Astrocyte of the spinal cord (primary cell): ENCODE measurements at places on chromosomes 12 and 14.

GRCh38 chr14:64745511-64746091, 41.4 kb downstream of the PLEKHG3 start:
- DNase-seq, result peak; percentile 32

DNA sequence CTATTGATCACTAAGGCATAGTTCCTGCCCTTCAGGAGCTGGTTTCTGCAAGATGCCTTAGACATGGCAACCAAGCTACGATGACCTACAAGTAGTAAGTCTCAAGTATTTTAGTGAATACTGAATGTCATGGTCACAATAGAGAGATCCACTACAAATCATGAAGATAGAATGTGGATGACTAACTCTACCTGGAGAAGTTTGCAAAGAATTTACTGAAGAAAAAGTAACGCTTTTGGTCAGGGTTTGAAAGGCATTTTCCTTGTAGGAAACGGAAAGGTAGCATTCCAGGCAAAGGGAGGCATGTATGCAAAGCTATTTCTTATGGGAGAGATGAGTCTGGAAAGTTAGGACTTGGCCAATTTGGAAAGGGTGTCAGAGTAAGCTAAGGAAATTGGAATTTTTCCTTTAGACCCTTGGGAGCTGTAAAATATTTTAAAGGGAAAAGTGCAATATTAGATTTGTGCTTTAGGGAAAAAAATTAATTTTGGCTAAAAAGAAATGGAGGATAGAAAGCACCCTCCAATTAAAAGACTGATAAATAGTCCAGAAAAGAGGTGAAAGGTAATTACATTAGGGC, 377.5 kb downstream of the EGLN3 start:
- DNase-seq, result peak; percentile 22

- no peak for DNase-seq
These were observed 60.3 kb upstream of the VPS33A start for GRCh38 chr12:122326586-122326985.

GRCh38 chr12:124208489-124208888, 86.4 kb upstream of the RFLNA start:
- DNase-seq, result no peak

DNA sequence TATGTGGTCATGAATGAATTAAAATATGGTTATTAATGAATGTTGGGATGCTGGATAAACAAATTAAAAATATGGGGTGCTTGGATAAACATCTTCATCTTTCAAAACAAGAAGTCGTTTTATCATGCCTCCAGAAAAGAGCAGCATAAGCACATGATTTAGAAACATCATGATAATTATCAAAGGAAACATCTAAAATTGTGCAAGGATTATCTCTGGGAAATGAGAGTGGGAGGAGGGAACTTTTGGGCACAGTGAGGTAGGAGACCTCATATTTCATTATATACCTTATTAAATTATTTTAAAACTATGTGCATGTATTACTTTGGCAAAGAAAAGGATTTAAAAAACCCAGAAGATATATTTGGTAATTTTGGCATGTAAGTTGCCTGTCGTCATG, 8.9 kb downstream of the C3AR1 start:
- no peak for DNase-seq

DNA sequence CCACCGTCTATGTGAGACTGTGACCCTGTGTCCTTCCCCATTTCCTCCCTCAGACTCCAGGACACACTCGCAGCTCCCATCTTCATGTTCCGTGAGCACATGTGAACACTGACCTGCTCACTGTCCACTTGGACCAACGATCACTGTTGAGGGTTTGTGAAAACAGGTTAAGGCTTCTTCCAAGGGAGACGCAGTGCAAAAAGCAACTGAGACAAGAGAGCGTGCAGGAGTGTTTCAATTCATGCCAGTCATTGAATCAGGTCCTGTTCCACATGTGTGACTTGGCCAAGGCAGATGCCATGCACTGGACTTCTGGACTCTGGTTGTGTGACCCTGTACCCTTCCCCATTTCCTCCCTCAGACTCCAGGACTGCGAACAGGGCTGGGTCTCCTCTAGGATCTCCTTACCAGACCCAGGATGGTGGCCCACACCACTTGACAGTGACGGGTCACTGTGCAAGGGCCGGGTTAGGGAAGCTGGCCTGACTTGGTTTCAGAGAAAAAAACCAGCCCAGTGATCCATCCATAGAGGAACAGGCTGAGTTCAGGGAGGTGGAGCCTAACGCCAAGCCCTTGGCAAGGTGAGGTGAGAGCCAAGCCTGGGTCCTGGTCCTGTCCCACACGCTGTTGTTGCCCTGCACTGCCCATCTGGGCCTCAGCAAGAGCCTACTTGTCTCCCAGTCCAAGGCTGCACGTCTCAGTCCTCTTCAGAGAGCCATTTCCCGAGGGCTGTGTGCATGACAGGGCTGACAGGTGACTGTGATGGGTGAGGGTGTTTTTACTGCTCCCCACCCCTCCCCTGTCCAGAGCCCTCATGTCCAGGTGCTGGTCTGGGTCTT, 5.7 kb upstream of the KRT5 start:
- DNase-seq, result no peak

GRCh38 chr14:55877942-55878341, 240.3 kb upstream of the PELI2 start:
- DNase-seq, result no peak

DNA sequence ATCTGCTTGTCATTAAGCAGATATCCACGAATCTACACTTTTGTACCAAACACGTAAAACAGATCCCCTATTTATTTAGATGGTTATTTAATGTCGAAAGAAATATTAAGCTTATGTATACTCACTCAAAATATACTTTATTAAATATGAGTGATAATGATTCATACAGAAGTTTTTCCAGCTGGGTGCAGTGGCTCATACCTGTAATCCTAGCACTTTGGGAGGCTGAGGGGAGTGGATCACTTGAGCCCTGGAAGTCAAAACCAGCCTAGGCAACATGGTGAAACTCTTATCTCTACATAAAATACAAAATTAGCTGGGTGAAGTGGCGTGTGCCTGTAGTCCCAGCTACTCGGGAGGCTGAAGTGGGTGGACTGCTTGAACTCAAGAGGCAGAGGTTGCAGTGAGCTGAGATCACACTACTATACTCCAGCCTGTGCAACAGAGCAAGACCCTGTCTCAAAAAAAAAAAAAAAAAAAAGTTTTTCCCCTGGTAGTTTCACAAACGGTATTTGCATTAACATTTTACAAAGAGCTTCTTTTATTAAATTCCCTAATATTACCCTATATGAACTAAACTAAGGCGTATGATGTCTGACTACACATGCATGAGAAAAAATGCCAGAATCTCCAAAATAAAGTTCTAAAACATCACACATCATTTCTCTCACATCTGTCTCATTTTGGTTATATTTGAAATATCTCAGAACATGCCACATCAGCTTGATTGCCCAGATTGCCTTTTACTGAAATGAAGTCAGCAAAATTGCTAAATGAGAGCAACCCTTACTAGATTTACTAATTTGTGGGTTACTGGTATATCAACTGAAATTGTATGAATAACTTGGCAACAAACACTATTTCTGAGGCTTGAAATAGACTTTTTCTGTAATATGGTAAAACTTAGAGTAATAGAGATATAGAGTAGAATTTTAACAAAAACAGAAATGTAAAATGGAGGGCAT, 74.9 kb downstream of the PAWR start:
- DNase-seq, result no peak

GRCh38 chr12:4496145-4496838, 42.4 kb upstream of the RAD51AP1 start:
- no peak for DNase-seq

DNA sequence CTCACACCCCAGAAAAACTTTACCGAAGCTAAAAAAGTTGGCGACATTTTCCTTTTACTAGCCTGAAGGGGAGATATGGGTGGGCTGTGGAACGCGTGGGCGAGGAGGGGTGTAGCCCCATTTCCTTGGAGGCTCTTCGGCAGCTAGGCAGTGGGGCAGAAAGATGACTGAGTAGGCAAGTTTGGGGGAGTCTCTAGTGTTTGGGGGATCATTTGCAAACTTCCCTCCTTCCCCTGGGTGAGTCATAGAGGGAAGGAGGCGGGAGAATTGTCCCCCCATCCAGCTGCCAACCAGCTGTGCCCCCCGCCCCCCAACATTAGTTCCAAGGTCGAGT, 2.3 kb downstream of the GLI1 start:
- DNase-seq, result no peak

DNA sequence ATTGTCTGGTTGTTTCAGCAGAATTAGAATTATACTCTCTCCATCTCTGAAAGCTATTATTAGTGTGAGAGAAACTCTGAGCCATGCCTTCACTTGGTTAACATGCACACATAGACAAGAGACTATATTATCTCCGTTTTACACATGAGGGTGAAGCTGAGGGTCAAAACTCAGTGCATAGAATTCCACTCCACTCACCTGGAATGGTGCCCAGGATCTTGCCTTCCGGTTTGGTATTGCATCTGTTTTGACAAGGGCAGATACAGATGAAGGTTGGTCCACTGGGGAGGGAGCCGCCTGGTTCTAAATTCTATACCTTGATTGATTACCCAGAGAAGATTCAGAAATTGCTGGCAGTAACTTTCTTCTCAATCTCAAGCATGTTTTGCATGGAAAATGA, 149.5 kb upstream of the PELI2 start:
- DNase-seq, result no peak

DNA sequence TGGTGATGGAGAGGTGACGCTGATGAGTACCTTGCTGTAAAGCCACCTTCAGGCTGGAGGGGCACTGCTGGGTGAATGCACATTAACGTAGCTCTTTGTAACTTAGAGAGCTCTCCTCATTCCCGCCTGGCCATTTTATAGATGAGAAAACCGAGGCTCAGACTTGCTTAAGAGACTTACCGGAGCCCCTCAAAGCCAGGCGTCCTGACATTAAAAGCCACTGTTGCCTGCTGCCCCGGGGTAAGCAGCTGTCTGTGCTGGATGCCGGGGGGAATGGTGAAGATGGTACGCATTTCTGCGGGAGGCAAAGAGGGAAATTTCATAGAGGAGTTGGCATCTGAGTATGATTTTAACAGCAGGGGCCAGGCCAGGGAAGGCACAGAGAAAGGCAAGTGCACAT, 49.6 kb upstream of the VRK1 start:
- DNase-seq, result no peak

GRCh38 chr14:68448252-68448902, 344.5 kb downstream of the ZFP36L1 start:
- DNase-seq, result no peak

- no peak for DNase-seq
These were observed 2.4 kb downstream of the SH2B3 start for GRCh38 chr12:111408116-111408440.

DNA sequence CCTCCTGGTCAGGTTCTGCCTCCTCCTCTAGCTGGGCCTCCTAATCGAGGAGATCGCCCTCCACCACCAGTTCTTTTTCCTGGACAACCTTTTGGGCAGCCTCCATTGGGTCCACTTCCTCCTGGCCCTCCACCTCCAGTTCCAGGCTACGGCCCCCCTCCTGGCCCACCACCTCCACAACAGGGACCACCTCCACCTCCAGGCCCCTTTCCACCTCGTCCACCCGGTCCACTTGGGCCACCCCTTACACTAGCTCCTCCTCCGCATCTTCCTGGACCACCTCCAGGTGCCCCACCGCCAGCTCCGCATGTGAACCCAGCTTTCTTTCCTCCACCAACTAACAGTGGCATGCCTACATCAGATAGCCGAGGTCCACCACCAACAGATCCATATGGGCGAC, 19.3 kb downstream of the CPSF6 start:
- DNase-seq, result no peak
